ENCODE measurements at places on chromosomes 13 and 19.

DNA sequence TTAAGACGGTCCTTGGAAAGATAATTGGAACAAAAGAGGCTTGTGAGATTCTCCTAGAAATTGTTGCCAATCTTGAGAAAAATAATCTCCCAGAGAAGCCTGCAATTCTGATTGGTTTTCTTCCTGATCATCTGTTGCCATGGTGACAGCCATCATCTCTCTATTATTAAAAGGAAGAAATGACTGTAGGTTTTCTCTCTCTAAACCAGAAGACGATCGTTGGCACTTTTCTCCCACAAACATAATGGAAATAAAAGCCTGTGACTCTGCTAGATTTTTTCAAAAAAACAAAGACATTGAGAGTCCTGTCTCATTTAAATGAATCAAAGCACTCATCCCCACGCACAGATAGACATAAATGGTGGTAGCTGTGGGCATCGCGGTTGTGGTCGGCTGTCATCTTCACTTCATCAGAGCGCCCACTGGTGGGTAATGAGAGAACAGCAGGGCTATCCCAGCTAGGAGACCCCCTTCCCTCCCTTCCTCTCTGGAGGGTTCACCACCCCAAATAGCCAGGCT lies 21.7 kb upstream of the CALM3 start:
- DNase-seq, result no peak

- no peak for DNase-seq
These were observed 281.8 kb downstream of the DLEU7 start for GRCh38 chr13:50561739-50562138.

DNA sequence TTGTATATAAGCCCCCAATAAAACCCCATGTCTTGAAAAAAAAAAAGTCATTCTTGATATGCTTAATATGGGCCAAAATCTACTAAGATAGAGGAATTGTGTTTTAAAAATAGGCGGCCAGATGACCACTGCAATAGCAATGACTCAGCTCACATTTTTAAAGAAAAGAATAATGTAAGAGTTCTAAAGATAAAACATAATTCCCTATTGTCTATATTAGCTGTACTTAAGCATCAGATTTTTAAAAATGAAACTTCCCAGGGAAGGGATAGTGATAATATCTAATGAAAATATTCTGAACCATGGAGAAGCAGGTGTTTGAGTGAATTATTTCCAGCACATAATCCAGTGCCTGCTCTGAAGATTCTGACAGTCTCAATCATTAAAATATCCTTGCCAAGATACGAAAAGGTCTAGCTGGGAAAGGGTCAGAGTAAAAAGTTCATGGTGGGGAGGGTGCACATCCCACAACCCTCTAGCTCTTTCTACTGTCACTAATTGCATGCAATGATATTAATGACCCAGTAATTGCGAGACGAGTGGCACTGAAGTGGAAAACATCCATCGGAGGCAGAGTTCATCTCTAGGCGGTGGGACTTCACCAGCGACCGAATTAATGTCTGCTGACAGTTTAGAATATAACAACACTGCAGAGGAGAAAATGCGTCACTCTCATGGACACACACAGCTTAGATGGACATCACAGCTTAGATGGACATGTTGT lies 31.6 kb downstream of the EFNB2 start:
- DNase-seq, result no peak

DNA sequence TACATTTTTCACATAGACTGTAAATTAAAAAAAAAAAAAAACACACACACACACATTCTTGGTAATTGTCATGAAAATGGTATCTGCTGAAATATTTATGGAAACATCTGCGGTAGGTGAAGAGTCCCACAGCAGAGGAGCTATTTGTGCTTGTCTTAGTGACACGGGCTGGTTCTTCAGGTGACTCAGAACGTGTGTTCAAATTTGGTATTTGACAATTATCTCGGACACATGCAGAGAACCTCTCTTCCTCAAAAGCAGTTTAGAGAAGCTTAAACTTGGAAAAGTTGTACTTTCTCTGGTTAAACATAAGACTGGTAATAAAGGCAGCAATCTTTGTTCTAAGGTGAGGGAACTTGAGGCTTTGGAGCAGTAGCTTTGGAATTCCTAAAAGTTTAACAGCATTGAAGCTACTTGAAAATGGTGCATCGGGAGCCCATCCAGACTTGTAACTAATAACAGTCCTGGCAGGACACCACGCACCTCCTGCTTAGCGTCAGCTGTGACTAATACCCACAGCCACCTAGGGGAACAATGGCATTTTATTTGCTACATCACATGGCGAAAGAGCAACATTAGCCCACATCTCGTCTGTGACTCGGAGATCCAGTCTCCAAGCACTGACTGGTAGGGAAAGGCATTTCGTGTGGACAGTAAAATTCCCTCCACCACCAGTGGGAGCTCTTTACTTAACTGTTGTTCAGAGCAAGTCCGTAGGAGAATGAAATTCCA lies 1505.1 kb upstream of the SLC10A2 start:
- peak; percentile 27 for DNase-seq

DNA sequence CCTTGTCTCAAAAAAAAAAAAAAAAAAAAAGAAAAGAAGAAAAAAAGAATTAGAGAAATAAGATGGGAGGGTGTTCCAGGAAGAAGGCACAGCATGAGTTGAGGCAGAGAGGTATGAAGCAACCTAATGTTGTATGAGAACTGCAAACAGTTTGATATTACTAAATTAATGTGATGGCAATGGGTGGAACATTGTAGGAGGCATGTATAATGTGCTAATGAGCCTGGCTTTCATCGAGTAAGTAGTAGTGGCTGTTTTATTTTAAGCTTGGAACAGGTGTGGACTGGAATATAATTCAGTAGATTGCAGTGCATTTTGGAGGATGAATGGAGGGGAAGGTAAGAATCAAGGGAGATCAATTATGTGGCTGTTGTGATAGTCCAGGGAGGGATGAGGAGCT lies 156.1 kb downstream of the MTUS2 start:
- no peak for DNase-seq
